ENCODE measurements at places on chromosomes 13 and 19. TPM values are rescaled to one million over a fixed set of nuclear protein-coding genes. Genes with fewer than 3 reads are reported as not detected.

The KIR2DL4 gene
- not detected for total RNA-seq

The PEAK3 gene
- 1.9 TPM for total RNA-seq

DNA sequence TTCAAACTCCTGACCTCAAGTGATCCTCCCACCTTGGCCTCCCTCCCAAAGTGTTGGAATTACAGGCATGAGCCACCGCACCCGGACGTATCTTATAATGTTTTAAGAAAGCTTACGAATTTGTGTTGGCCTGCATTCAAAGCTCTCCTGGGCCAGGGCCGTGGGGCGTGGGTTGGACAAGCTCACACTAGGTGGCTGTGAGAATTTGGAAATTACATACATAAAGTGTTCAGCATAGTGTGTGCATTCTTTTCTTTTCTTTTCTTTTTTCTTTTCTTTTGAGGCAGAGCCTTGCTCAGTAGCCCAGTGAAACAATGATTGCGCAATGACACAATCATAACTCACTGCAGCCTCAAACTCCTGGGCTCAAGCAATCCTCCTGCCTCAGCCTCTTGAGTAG, 2.6 kb downstream of the ZSWIM4 start:
- DNase-seq = peak; percentile 82

DNA sequence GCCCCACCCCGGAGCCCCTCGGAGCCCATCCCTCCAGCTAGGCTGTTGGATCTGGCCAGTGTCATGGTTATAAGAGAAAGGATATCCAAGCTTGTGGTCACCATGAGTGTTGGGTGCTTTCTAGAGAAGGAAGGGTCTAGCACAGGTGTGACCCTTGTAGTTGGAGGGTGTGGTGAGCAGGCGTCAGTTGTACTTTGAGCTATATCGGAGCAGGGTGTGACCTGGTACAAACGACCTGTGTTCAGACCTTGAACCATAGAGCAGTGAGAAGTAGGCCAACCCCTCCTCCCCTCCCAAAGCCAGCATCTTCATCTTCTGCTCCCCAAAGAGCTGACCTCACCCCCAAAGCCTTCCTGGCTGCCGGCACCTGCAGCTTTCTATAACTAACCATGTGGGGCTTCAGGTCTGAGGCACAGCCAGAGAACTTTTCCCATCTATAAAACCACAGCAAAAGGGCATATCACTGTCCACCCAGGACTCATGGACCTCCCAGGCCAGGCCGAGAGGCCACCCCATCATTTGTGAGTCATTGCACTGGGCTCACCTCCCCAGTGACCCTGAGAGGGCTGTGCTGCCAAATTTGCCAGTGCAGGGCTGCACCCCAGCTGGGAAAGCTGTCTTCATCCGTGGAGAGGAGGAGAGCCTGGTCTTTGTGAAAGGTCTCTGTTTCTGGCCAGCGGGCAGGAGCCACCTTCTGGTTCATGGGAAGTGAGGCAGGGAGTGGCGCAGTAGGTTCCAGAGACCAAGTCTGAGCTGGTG, 14.2 kb downstream of the RAB8A start:
- DNase-seq = no peak

DNA sequence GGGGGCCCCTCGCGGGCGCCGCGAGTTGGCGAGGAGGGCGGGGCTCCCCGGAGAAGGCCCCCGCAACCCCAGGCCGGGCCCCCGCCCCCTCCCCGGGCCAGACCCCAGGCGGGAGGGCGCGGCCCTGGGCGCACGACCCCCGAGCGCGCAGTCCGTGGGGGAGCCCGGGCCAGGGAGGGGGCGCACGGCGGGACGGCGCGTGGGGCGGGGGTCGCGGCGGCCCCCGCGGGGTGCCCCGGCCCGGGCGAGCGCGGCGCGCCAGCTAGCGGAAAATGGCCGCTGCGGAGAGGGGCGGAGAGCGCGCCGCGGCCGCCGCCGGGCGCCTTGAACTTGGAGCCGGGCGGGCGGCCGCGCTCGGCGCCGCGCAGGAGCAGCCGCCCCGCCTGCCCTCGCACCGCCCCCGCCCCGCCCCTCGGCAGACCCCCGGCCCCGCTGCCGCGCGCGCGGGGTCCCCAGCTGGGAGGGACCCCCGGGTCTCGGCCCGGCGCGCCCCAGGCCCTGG, 6.4 kb upstream of the NFIC start:
- no peak for DNase-seq

- no peak for DNase-seq
Observed at GRCh38 chr13:40660141-40660664, 6.2 kb downstream of the FOXO1 start.

Measured in right atrium auricular region (tissue), 2 donors.